ENCODE measurements at places on chromosomes 11 and 22.

GRCh38 chr22:48785792-48786678 is 1041.6 kb downstream of the BRD1 start:
- DNase-seq, result no peak

GRCh38 chr11:130121445-130121978 is 38.1 kb upstream of the ST14 start:
- DNase-seq, result no peak

- no peak for DNase-seq
Measured at GRCh38 chr11:27616711-27617110, 83.5 kb downstream of the BDNF start.

GRCh38 chr11:69726019-69726418 is 22.2 kb upstream of the FGF19 start:
- no peak for DNase-seq

- DNase-seq, result no peak
Measured at GRCh38 chr22:38176170-38176741, 5.4 kb downstream of the PLA2G6 start.

- no peak for DNase-seq
Measured at GRCh38 chr11:12458042-12458441, 80.7 kb downstream of the PARVA start.

DNA sequence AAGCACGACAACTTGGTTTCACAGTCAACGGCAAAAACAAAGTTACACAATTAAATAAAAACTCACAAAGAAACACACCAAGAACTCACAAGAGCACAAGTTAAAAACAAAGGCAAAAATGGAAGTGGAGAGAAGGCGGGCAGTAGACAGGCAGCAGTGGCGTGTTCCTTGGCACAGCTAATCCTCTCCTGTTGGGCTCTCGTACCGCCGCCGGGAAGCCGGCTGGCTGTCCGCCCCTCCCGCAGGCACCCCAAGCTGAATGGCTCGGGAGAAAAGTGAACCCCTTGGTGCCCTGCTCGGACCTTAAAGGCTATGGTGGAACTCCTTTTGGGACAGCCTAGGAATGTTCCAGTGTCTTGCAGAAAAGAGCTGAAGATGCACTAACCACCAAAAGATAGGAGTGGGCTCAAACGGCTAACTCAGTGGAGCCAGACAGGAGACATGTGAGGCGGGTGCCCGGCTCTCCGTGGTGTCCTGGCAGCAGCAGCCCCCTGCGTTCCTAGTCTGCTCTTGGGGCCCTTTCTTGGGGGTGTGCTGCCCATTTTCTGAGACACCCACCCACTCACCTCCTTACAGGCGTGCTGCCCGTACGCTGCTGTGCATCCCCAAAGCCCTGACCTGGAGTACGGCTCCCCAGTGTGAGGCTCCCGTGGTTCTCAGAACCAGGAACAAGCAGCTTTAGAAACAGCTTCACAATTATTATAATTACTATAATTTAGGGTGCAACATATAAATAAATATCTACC is 86.1 kb upstream of the BID start:
- no peak for DNase-seq

- no peak for DNase-seq
Measured at GRCh38 chr22:22565981-22566380, 6.9 kb upstream of the PRAME start.

GRCh38 chr11:78907636-78908035 is 333.0 kb upstream of the NARS2 start:
- DNase-seq, result no peak

DNA sequence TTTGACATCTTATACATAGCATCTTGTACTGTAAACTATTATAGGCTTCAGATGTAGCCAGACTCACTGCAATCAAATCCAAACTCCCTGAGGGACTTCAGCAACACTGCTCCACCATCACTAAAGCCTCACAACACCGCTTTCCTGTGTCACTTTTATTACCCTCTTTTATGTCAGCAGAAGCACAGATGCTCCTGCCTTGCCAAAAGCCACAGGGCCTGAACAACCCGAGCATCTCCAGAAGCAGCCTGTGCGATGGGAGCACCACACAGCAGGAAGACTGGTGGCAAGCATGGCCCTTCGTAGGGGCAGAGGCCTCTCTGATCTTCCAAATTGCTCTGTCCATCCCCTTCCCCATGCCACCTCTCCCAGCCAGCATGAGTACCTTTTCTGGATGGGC is 22.9 kb downstream of the TMEM123 start:
- no peak for DNase-seq
